Kidney epithelial cell (primary cell): ENCODE measurements at places on chromosomes 7 and 10. TPM values are rescaled to one million over a fixed set of nuclear protein-coding genes. Genes with fewer than 3 reads are reported as not detected.

The AKR1C1 gene
- total RNA-seq = 1.2 and 1.5 TPM in 2 replicates

DNA sequence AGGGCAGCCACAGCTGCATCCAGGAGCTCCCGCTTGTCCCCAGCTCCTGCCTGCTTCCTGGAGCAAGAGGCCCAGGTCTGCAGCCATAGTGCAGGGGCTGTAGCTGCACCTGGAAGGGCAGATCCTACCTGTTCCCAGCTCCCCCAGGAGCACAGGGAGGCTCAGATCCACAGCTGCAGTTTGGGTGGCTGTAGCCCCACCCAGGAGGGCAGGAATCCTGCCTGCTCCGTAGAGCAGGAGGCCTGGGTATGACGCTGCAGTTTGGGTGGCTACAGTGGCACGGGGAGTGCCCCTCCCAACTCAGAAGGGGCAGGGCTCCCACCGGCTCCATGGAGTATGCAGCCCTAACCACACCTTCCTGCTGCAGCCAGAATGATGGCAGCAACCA lies 26.7 kb upstream of the CDCA7L start:
- DNase-seq = no peak

The POU6F2 gene
- total RNA-seq = 0.04 TPM in 1 of 2 replicates, not detected in the other

DNA sequence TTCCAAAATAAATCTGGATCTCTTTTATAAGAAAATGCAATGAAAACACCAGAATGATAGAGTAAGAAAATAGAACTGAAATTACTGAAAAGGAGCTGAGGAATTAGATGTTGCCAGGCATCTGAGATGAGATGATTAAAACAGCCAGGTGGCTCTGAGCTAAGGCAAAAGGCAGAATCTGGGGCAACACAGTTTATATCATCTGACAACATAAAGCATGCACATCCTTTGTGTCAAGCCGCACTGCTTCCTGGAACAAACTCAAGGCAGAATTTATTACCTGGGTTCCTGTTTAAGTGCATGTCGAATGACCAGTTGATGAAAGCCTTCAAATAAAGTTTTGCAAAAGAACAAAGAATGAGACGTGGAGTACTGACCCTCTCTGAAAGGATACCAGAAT lies 247.0 kb downstream of the SNX10 start:
- DNase-seq = no peak

- no peak for DNase-seq
Measured at GRCh38 chr10:69484736-69485135, 33.5 kb downstream of the TSPAN15 start.

The KLF14 gene
- total RNA-seq = 0.07 TPM in 1 of 2 replicates, not detected in the other

DNA sequence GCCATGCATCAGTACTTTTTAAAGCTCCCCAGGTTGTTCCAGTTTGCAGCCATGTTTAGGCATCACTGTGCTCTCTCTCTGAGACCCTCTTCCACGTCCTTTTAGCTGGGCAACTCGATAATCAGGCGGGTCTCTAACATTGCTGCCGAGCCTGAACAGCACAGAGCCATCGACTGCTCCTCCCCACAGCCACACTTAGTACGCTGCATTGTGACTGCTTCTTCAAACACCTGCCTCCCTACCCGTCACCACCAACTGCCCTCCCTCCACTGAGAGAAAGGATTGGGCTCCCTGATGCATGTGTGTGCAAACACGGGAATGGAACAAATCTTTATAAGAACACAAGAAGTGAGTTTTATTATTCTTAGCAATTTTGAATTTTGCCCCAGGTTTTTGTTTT lies 11.4 kb upstream of the TACR2 start:
- no peak for DNase-seq

- DNase-seq = no peak
Measured at GRCh38 chr7:100943693-100944092, 5.6 kb upstream of the MUC3A start.

The PIP gene
- total RNA-seq = not detected in 2 replicates

DNA sequence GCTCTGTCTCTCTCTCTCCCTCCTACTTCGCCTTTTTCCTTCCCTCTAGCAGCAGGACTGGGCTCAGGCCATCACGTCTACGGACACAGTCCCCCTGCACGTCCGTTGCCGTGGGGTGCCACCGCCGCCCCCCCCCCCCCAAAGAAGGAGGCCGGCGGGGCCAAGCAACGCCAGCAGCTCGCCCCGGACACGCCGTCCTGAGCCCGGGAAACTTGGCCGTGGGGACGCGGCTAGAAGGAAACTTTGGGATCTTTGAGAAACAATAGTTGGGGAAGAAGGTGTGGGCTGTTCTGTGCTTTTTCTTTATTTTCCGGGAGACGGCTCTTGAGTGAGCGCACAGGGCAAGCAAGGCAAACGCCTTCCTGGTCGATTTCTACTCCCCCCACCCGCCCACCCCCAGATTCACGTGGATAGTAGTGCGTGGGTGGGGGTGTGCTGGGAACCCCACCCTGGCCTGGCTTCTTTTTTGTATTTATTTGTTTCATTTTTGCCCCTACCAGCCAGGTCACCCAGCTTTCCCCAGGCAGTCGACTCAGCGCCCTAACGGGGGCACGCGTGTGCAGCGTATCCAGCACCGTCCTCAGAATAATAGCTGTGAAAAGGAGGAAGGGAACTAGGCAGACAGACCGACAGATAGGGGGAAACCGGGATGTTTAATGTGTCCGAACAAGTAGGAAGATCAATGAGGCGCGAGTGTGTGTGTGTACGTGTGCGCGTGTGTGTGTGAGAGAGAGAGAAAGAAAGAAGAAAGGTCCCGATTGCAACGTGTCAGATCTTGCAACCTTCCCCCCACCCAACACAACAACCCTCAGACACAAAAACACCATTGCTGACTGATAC lies 1.4 kb downstream of the MXI1 start:
- DNase-seq = no peak

DNA sequence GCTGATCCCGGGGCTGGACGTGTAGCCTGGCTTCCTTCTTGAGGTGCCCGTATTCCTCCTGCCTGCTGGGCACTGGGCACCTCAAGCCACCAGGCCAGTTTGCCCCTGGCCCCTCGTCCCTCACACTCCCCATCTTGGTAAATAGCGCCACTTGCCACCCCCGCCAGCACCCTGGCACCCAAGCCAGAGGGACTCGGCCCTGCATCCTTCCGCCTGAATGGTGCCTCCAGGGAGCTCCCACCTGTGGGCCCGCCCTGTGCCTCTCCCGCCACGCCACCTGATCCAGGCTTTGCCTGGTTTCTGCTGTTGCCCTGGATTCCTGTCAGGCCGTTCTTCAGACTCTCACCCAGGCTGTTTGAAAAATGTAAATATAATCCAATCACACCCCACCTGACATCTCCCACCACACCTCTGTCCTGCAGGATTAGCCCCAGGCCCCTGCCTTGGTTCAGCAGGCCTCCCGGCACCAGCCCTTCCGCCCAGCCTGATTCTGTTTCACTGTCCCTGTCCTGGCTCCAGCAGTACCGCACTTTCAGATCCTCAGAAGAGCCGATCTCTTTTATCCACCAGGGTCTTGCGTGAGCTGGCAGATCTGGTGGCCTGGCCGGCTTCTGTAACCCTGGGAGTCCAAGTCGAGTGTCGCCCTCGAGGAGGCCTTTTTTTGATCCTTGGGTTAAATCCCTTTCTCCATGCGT lies 33.8 kb downstream of the WIPI2 start:
- no peak for DNase-seq

DNA sequence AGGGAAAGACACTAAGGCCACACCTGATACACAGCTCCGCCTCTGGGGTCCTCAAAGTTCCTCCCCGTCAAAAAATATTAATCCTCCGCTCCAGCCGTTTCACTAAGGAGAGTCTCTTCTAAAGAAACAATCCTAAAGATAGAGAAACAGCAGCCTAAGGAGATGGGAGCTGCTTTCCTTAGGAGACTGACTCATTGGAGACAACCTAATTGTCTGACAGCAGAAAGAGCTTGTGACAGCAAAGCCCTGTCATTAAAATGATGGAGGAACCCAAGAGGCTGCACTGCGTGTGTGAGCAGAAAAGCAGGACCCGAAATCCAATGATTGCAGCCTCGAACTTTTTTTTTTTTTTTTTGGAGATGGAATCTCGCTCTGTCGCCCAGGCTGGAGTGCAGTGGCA lies 44.0 kb upstream of the TNRC18 start:
- DNase-seq = no peak

DNA sequence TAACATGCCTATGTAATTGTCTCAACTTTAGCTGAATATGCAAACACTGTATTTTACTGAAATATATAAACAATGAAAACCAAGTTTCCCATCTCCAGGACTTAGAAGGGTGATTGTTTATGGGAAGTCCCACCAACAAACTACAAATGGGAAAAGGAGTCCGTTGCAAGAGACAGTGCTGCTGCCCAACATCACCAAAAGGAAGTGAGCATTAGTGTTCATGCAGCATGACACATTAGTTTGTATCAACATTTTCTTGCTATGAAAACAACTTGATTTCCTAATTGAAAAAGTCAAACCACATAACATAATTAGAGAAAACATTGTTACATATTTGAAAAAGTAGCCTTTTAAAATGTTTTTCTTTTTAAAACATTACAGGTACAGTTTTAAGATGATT lies 138.5 kb downstream of the ZNF438 start:
- no peak for DNase-seq

The PROSER2 gene
- total RNA-seq = 47.6 and 58.8 TPM in 2 replicates

The TRA2A gene
- total RNA-seq = 25.8 and 36.9 TPM in 2 replicates

DNA sequence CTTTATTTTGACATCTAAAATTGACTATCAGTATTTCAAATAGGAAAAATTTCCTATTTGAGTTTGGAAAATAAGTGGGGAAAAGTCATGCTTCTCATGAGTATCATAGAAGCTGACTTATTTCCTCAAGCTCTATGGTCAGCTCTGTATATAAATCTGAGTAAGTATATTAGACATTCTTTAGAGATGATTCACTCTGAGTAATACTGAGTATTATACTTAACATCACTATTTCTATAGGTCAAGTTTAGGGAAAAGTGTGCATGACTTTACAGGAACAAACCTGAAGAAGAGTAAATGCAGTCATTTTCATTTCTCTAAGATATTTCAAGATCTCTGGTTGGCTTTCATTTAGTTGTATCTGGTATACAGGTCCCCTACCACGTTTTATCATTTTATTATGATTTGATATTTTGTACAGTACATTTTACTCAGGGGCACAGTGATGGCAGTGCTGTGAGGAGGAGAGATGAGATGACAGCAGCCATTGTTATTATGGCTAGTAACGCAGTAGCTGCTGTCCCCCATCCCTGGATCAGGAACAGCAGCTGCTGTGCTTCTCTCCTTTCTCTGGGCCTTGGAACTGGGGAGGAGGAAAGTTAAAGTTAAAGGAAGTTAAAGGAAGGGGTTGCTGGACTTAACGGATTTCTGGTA lies 15.2 kb downstream of the SND1 start:
- no peak for DNase-seq

DNA sequence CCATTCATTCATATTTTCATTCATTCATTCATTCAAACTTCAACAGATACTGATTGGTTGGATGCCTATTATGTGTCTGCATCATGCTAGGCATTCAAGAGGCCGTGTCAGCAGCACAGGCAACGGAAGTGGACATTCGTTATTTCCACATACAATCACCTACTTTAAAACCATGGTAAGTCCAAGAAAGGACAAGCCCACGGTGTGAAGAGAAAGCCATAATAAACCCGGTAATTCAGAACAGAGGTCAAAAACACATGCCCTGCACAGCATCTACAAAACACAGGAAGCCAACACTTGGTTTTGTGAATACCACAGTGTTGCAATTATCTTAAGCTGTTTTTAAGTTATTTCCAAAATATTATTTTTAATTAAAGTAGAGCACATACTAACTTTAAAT lies 126.7 kb downstream of the GLI3 start:
- DNase-seq = no peak

The TSPAN14 gene
- 111 and 116 TPM in 2 replicates for total RNA-seq

DNA sequence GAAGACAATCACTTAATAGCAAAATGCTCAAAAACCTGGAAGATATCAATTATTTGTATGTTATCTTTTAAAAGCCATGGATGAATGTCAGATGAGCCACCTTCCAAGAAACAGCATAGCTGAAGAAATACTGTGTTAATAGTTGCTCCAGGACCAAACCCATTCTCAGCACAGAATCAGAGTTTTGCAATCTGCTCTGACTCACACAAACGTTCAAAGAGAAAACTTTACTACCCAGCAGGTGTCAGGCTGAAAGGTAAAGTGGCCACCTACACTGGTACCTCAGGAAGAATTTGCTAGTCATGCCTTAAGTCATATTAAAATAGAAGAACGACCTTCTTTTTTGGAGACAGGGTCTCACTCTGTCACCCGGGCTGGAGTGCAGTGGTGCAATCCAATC lies 526.5 kb downstream of the PARD3 start:
- DNase-seq = no peak

DNA sequence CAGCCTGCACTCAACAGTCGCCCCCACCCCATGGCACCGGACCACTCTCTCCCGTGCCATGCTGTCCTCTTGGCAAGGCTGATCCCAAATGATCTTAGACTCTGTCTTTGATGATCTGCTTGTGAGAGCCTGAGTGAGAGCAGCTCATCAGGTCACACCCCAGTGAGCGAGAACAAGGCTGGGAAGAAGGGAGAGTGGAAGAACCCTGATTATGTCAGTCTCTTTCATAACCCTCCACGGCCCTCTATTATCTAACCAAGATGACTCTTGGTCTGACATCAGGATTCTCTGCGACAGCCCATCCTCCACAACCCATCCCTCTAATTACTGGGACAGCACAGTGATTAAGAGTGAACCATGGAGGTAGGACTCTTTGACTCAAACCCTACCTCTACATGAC lies 53.1 kb upstream of the C7orf33 start:
- DNase-seq = peak; percentile 50

DNA sequence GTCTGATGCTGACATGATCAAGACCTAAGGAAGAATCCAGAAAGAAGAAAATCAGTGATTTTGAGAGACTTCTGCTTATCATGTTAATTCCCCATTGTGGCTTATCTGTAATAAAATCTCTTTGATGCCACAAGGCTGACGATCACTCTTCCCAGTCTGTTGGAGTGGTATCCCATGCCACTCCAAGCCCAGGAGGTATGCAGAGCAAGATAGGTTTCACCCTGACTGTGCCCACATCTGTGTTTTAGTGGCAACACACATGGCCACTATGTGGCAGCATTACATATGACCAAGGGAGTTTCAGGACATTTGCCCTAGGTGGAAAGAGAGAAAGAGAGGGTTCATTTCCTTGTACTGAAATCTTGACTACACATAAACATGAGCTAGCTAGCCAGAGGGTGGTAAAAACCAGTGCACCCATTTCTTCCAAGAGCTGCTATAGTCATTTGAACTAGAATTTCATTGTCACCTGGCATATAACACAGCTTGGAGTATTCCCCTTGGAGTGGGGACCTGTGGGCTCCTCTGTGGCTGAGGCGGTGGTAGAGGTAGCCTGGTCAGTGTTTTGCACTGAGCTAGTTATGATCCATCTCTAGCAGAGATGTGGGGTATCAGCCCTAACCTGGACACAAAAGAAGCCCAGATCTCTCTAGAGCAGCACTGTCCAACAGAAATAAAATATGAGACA lies 20.8 kb downstream of the LAMB4 start:
- DNase-seq = no peak

The PHYHIPL gene
- total RNA-seq = 0.17 TPM in 1 of 2 replicates, not detected in the other

DNA sequence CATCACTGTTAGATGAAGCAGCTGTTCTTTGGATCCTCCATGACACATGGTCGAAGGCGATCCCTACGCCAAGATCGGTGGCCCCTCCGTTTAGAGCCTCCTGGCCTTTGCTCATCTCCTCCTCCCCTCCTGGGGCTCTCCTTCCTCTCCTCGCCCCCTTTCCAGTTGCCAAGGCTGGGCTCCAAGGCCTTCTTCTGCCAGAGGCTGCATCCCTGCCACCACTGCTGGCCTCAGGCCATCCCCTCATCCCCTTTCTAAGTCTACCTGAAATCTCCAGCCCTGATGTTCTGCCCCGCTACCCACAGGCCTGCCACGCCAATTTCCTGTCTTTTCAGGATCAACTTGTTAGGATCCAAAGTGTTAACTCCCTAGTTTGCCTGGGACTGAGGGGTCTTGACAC lies 265.1 kb upstream of the ZMIZ1 start:
- DNase-seq = no peak

The SPDYE11 gene
- not detected in 2 replicates for total RNA-seq
